Natural killer cell treated with Interleukin-12 subunit alpha and Interleukin-12 subunit beta and Interleukin-15 and Interleukin-18, amount 100 ng/mL, for 72 hours (primary cell): ENCODE measurements at places on chromosomes 6 and 20. TPM values are rescaled to one million over a fixed set of nuclear protein-coding genes. Genes with fewer than 3 reads are reported as not detected.

DNA sequence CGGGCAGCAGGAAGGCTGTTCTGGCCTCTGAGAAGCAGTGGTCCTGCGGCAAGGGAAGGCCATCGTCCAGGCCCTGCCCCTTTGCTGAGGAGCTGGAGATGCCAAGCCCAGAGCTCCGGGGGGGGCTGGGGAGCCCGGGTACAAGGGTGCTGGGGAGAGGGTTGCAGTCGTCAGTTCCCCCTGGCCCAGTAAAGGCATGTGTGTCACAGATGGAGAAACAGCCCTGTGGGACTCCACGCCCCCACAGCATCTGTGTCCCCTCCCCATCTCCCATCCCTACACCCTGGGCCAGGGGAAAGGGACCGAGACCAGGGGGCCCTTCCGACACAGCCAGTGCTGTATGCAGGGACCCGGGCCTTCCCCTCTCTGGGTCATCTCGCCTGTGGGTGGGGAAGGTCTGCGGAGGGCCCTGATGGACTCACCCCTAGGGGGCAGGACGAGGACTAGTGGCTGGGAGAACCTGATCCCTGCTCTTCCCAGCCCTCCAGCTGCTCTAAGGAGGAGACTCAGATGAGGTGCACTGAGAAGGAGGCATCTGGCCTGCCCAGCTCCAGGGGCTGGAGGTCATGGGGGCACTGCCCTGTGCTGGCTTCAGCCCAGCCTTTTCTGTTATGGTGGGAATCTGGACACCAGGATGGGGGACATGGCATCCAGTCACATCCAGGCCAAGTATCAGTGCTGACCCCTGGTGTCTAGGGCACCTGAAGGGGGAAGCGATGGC is 609 bp downstream of the MYL9 start:
- no peaks in the 10 kb centered on the region for H3K4me1 ChIP-seq
- no peaks in the 10 kb centered on the region for H3K36me3 ChIP-seq
- no peaks in the 10 kb centered on the region for H3K27me3 ChIP-seq
- no peak overlapping the region for H3K4me3 ChIP-seq
- no peak overlapping the region for H3K27ac ChIP-seq

DNA sequence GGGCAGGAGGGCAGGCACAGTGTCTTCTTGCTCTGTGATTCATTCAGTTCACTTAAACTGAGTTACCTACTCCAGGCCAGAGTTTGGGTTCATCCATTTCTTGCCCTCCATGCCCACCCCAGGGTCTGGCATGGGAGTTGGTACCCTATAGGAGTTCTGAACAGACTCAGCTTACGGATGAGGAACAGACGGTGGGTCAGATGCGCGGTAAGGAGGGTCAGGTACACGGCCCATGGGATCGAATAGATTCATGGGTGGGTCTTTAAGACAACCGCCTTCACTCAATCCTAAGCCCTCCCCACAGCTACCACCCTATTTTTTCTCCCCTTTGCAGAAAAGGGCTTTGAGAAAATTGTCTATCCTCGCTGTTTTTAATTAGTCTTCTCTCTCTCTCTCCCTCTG is 13.1 kb upstream of the TRIB3 start:
- no peaks in the 10 kb centered on the region for H3K36me3 ChIP-seq
- no peak for DNase-seq
- peaks cover 16% of the 10 kb centered on the region for H3K27me3 ChIP-seq
- no peak overlapping the region for H3K4me3 ChIP-seq
- H3K27ac ChIP-seq = no peak overlapping the region
- peaks cover 12% of the 10 kb centered on the region for H3K4me1 ChIP-seq

- no peak overlapping the region for H3K4me3 ChIP-seq
- no peak overlapping the region for H3K27ac ChIP-seq
- no peaks in the 10 kb centered on the region for H3K36me3 ChIP-seq
- no peak for DNase-seq
- H3K27me3 ChIP-seq = no peaks in the 10 kb centered on the region
- H3K4me1 ChIP-seq = no peaks in the 10 kb centered on the region
Observed at GRCh38 chr6:100088009-100088408, 94.0 kb upstream of the MCHR2 start.

DNA sequence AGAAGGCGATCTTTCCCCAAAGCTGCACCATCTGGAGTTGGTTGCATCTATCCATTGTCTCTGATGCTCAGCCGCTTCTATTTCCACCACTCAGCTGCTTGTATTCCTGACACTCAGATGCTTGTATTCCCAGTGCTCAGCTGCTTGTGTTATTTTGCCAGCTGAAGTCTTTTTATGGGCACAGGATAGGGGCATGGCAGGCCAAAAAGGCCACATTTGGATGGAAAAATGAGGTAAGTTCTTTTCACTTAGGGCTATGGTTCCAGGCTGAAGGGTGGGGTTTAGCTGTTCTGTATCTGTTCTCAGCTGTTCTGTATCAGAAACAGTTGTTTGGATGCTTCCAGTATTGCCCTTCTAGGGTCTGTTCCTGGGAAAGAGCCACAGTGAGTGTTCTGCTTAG is 944.9 kb downstream of the QKI start:
- no peaks in the 10 kb centered on the region for H3K27me3 ChIP-seq
- peaks cover 15% of the 10 kb centered on the region for H3K36me3 ChIP-seq
- DNase-seq = no peak

- no peaks in the 10 kb centered on the region for H3K4me1 ChIP-seq
- no peak overlapping the region for H3K27ac ChIP-seq
- H3K36me3 ChIP-seq = no peaks in the 10 kb centered on the region
Observed at GRCh38 chr6:84095156-84095555, 61.6 kb downstream of the MRAP2 start.

DNA sequence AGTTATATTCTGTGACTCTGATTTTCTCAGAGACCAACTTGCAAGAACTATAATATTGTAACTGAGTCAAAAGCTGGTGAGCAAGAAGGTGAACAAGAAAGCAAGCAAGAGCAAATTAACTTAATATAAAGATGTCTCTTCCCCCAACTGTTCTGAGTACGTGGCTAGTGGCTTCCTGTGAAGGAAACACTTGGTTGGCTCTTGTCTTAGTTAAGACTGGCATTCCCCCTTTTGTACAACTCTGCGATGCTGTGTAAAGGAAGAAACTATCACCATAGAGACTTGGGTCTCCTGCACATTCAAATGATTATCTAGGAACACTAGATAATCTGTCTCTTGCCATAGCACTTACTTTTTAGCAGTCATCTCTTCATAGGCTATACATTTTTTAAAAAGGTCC is 47.3 kb upstream of the TNFAIP3 start:
- peak overlapping the region; percentile 73 for H3K4me3 ChIP-seq
- H3K4me1 ChIP-seq = peaks cover 73% of the 10 kb centered on the region
- no peaks in the 10 kb centered on the region for H3K27me3 ChIP-seq
- peak; percentile 76 for DNase-seq

DNA sequence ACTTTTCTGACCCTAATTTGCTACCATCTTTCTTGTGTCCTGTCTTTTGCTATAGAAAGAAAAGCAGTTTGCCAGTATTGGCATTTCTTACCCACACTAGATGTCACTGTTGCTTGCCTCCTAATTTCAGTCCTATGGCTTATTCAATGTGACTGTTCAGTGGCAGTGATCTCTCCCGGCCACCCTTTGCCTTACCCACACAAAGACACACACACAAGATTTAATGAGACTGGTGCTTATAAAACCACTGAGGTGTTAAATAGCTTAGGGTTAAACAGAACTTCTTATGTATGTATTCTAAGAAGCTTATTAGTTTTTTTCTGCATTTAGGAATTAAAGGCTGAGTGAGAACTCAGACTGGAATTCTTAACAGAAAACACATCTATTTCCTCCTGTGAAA is 233.6 kb upstream of the ASCC3 start:
- no peak overlapping the region for H3K4me3 ChIP-seq
- no peak for DNase-seq
- H3K27me3 ChIP-seq = no peaks in the 10 kb centered on the region
- H3K27ac ChIP-seq = no peak overlapping the region
- H3K36me3 ChIP-seq = no peaks in the 10 kb centered on the region

- DNase-seq = no peak
- H3K4me3 ChIP-seq = no peak overlapping the region
- peaks cover 7% of the 10 kb centered on the region for H3K4me1 ChIP-seq
- peaks cover 4% of the 10 kb centered on the region for H3K36me3 ChIP-seq
- no peak overlapping the region for H3K27ac ChIP-seq
- H3K27me3 ChIP-seq = peaks cover 7% of the 10 kb centered on the region
Observed at GRCh38 chr6:169577974-169578373, 123.9 kb downstream of the WDR27 start.

DNA sequence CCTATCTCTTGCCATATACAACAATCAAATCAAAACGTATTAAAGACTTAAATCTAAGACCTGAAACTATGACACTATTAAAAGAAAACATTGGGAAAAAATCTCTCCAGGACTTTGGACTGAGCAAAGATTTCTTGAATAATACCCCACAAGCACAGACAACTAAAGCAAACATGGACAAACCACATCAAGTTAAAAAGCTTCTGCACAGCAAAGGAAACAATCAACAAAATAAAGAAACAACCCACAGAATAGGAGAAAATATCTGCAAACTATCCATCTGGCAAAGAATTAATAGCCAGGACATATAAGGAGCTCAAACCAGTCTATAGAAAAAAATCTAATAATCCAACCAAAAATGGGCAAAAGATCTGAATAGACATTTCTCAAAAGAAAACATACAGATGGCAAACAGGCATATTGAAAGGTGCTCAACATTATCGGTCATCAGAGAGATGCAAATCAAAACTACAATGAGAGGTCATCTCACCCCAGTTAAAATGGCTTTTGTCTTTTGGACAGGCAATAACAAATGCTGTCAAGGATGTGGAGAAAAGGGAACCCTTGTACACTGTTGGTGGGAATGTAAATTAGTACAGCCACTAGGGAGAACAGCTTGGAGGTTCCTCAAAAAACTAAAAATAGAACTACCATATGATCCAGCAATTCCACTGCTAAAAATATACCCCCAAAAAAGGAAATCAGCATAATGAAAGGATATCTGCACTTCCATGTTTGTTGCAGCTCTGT is 76.2 kb downstream of the SNX5 start:
- H3K27me3 ChIP-seq = peaks cover 18% of the 10 kb centered on the region
- DNase-seq = no peak

- H3K36me3 ChIP-seq = no peaks in the 10 kb centered on the region
- peak overlapping the region; percentile 30 for H3K4me3 ChIP-seq
- peaks cover 18% of the 10 kb centered on the region for H3K4me1 ChIP-seq
- no peak for DNase-seq
Observed at GRCh38 chr6:25944688-25945574, 14.4 kb upstream of the SLC17A2 start.

DNA sequence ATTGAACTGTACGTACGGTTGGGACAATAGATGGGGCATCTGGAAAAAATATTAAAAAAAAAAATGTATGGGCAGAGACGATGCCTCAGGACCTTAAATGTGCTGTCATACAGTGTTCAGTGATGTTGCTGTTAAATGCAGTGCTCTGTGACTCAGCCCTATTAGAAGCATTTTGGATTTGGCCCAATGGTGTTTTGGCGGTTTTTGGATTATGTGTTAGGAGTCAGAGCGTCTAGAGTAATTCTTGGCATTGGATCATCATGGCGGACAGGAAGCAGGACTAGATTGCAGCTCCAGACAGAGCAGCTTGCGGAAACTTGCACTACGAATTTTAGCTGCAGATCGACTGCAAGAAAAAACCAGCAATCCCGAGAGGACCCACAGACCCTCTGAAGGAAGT is 280.0 kb downstream of the SOX4 start:
- no peak for DNase-seq
- no peak overlapping the region for H3K4me3 ChIP-seq
- H3K4me1 ChIP-seq = no peaks in the 10 kb centered on the region

DNA sequence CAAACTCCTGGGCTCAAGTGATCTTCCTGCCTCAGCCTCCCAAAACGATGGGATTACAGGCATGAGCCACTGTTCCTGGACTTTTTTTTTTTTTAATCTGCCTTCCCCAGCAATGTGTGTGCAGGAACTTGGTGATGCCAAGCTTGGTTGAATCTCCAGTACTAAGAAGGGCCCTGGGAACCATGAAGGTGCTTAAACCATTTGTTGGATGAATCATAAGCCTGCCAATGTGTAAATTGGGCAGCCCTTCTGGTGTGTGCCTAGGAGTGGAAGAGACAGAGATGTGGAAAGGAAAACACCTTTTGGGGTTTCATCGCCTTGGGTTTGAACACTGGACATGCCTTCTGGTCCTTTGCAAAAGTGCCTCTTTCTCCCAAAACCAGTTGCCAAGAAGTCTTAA is 7.1 kb upstream of the SPO11 start:
- no peak overlapping the region for H3K27ac ChIP-seq
- no peak for DNase-seq
- H3K4me1 ChIP-seq = peaks cover 14% of the 10 kb centered on the region
- H3K36me3 ChIP-seq = no peaks in the 10 kb centered on the region

GRCh38 chr20:44157061-44157460 is 29.9 kb downstream of the JPH2 start:
- no peaks in the 10 kb centered on the region for H3K36me3 ChIP-seq
- peaks cover 27% of the 10 kb centered on the region for H3K27me3 ChIP-seq
- no peaks in the 10 kb centered on the region for H3K4me1 ChIP-seq
- no peak overlapping the region for H3K4me3 ChIP-seq

- peak; percentile 80 for DNase-seq
- peak overlapping the region; percentile 96 for H3K27ac ChIP-seq
- H3K4me3 ChIP-seq = peak overlapping the region; percentile 88
- peaks cover 98% of the 10 kb centered on the region for H3K4me1 ChIP-seq
- peaks cover 9% of the 10 kb centered on the region for H3K36me3 ChIP-seq
- no peaks in the 10 kb centered on the region for H3K27me3 ChIP-seq
Observed at GRCh38 chr20:48761023-48761785, 66.6 kb downstream of the PREX1 start.

DNA sequence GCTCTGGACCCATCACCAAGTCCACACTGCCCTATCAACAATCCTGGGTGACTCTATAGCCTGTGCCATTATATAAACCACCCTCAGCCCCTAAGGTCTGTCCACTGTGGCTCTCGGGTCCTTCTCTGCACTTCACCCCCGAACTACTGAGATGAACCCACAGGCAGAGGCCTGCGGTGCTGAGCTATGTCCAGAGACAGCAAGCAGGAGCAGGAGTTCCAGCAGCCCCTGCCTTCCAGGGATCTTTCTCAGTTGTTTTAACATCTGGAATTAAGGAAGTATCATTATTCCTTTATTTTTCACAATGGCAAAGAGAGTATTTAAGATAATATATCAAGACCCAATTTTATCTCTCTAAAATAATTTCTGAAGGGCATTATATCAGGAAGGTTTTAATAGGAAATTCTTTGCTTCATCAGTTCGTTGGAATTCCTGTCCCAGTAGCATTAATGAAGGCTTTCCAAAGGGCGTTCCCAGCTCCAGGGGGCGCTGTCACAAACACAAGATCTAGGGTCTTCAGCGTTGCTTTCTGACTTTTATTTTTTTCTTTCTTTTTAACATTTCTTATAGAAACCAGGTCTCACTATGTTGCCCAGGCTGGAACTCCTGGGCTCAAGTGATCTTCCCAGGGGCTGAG is 27.3 kb downstream of the RRBP1 start:
- H3K27me3 ChIP-seq = no peaks in the 10 kb centered on the region
- DNase-seq = no peak
- no peak overlapping the region for H3K4me3 ChIP-seq
- H3K36me3 ChIP-seq = peaks cover 31% of the 10 kb centered on the region

ZSCAN23 gene
- 0.40 TPM for total RNA-seq

HMGCLL1 gene
- not detected for total RNA-seq

OLIG3 gene
- not detected for total RNA-seq

HTR1E gene
- total RNA-seq = not detected
